MCF 10A (cell line): ENCODE measurements at places on chromosomes 3 and 15. TPM values are rescaled to one million over a fixed set of nuclear protein-coding genes. Genes with fewer than 3 reads are reported as not detected.

Gene LSAMP
- total RNA-seq: not detected in 2 replicates

Gene FOXL2NB
- total RNA-seq: 0.14 and 0.20 TPM in 2 replicates

DNA sequence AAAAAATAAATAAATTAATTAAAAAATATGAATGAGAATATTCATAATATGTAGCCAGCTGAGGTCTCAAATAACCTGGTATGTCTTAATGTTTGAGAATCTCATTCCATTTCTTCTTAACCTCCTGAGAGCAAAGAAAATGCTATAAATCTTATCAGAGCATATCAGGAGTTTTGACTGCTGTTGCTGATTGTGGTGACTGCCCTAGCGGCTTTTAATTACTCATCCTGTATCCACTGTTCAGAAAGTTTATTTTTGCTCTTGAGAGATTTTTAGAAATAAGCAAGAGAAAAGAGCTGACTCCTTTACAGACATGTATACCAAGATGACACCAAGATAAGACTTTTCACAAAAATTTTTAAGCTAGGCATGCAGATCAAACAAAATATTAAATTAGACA lies 454.8 kb upstream of the CBLB start:
- no peaks in the 10 kb centered on the region for H3K36me3 ChIP-seq
- H3K4me1 ChIP-seq: no peaks in the 10 kb centered on the region
- no peak overlapping the region for H3K27ac ChIP-seq
- no peaks in the 10 kb centered on the region for H3K27me3 ChIP-seq
- H3K4me3 ChIP-seq: no peak overlapping the region

DNA sequence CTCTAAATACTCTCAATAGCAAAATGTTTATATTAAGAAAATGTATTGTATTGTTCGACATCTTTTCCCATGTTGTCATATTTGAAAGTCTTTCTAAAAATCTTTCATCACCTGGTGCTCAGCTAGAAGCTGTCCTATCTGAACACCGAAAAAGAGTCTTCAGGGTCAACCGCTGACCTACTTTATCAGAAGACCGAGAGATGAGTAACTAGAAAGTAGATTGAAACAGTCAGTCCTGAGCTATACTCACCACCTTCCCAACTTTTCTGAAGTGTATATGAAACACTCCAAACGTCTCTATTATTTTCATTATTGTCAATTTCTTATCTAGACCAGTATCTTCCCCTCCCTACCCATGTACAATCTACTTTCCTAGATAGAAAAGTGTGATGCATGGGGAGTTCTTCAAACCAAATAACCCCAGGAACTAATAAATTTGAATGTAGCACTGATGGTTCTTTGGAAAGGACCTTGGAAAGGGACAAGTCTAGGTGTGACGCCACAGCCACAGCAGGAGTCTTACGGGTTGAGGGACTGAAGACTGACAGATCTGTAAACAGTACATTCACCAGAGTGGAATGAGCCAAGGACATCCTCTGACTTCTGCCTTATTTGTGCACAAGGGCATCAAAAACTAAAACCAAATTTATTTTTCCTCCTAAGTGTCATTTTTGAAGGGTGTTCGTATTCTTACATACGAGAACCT lies 58.6 kb downstream of the TMOD3 start:
- no peak overlapping the region for H3K4me3 ChIP-seq
- H3K4me1 ChIP-seq: peaks cover 6% of the 10 kb centered on the region
- DNase-seq: no peak
- H3K27me3 ChIP-seq: no peaks in the 10 kb centered on the region

Gene TMEM202
- not detected in 2 replicates for total RNA-seq
